ENCODE measurements at places on chromosomes 5 and 9.

GRCh38 chr5:1840741-1841521, 39.7 kb downstream of the NDUFS6 start:
- no peak for DNase-seq

- DNase-seq, result no peak
These were observed 303.0 kb downstream of the PSAT1 start for GRCh38 chr9:78599926-78600325.

DNA sequence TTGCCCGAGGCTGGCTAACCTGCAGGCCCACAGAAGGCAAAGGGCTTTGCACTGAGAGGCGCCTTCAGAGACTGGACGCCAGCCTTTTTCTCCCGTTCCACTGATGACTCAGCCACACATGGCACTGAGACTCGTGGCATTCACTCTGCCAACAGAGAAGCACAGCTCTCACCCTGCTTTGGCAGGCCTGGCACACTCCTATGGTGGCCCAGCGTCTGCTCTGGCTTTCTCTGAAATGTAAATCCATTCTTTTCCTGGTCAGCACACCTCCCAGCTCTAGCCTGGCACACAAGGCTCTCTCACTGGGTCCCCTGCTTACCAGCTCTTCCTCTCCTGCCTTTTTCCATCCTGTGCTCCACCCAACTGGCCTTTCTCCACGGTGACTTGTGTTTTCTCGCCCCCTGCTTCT, 5.9 kb upstream of the MELK start:
- DNase-seq, result no peak

DNA sequence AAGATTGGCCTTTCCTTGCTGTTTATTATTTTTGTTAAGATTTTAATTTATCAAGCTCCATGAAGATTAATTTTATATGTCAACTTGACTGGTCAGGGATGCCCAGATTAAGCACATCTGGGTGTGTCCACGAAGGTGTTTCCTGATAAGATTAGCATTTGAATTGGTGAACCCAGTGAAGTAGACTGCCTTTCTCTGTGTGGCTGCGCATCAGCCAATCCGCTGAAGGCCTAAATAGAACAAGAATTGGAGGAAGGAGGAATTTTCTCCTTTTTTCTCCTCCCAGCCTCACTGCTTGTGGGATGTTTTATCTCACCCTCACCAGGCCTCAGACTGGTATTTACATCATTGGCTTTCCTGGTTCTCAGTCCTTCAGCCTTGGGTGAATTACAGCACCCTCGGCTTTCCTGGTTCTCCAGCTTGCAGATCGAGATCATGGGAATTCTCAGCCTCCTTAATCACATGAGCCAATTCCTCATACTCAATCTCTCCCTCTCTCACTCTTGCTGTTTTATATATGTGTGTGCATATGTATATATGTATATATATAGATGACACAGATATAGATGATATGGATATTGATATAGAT, 135.4 kb upstream of the SPEF2 start:
- no peak for DNase-seq

- no peak for DNase-seq
These were observed 235.7 kb downstream of the ENC1 start for GRCh38 chr5:74404574-74405508.

DNA sequence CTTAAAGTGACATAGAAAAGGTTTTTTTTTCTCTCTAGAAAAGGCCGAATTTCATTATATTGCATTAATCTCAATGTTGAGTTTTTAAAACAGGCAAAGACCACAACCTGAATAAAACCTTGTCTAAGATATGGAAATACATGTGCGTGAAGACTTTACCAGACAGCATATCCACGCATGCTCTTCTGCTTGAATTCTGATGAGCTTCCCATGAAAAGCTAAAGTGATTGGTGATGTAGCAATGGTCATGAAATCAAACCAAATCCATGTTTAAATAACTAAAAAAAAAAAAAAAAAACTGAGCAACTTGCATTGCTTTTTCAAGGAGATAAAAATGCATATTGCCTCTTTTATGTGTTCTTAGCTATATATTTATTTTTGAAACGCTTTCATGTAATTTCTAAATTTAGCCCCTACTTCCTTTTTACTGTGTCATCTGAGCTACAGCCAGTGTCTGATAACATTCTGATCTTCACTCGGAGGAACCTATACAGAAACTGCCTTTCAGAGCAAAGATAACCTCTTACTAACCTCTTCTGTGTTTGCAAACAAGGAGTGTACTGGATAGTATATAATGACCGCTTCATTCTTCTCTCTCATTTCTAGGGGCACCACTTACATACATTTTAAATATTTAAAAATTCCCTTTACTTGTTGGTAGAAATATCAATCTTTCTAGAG, 179.1 kb upstream of the GNA14 start:
- DNase-seq, result no peak
